ENCODE measurements at places on chromosomes 6 and 20. TPM values are rescaled to one million over a fixed set of nuclear protein-coding genes. Genes with fewer than 3 reads are reported as not detected.

DNA sequence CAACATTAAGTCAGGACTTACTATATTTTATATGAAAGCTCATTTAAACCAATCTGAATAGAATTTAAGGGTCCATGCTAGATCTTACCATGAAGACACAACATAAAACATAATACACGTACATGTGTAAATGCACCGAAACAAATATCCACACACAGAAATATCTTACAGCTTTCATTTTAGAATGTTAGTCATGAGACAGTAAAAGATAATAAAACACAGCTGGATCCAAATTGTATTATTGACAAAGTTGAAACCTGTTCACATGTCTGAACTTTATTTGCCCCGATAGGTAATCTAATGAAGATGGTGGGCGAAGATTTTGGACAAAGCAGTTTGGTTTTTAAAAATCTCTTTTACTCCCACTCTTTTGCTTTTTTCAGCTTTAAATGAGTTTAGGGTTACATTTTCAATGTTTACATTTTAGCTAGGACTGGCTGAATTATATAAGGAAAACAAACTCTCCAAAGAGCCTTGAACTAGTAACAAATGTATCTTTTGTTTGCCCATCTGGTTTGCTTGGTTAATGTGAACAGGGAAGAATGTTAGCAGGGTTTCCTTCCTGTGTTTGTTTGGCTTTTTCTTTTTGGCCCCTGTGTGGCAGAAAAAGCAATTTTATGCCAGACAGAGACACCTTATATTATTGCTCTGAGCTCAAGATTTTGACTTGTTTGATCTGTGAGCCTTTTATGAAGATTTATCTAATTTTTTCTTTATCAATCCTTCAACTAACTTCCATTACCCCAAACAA lies 5.1 kb upstream of the TMEM181 start:
- H3K27me3 ChIP-seq: no peaks in the 10 kb centered on the region
- H3K4me3 ChIP-seq: no peak overlapping the region
- H3K36me3 ChIP-seq: no peaks in the 10 kb centered on the region
- H3K27ac ChIP-seq: no peak overlapping the region
- no peak for DNase-seq

GRCh38 chr6:96465321-96465903 lies 56.2 kb upstream of the UFL1 start:
- no peak for DNase-seq
- no peaks in the 10 kb centered on the region for H3K4me1 ChIP-seq
- no peaks in the 10 kb centered on the region for H3K36me3 ChIP-seq
- peaks cover 2% of the 10 kb centered on the region for H3K27me3 ChIP-seq
- H3K4me3 ChIP-seq: no peak overlapping the region

DNA sequence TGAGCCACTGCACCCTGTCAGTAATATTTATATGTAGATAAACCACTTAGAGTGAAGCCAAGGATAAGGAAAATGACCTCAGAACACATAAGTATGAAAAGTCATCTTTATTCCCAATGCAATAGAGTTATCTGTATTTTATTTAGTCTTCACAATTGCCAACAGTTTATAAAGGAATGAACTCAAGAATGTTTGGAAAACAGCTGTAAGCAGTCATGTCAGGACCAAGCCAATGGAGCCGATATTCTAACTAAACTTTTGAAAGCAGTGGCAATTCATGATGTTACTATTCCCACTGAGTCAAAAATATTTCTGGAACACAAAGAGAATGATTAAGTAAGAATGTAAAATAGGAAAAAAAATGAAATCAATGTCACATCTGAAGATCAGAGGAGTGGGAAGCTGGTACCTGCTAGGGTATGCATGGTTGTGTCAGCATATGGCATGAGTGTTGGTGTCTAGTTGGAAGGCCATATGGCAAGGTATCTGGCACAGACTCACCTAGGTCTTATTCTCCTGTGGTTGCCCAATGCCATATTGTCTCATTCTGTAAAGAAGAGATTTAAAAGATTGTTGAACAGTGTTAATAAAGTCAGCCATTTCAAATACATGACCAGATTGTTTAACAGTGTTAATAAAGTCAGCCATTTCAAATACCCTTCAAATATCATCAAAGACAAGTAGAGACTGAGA lies 118.2 kb downstream of the ADAT2 start:
- no peaks in the 10 kb centered on the region for H3K27me3 ChIP-seq
- DNase-seq: no peak
- peaks cover 2% of the 10 kb centered on the region for H3K36me3 ChIP-seq

GRCh38 chr20:10798811-10799210 lies 125.0 kb upstream of the JAG1 start:
- no peak for DNase-seq
- H3K27me3 ChIP-seq: no peaks in the 10 kb centered on the region
- H3K4me1 ChIP-seq: no peaks in the 10 kb centered on the region
- no peak overlapping the region for H3K4me3 ChIP-seq
- H3K27ac ChIP-seq: no peak overlapping the region

- no peaks in the 10 kb centered on the region for H3K36me3 ChIP-seq
- peak overlapping the region; percentile 74 for H3K27ac ChIP-seq
- DNase-seq: no peak
- H3K4me3 ChIP-seq: peak overlapping the region; percentile 41
These were observed 246.0 kb upstream of the SPTLC3 start for GRCh38 chr20:12762725-12763124.

GRCh38 chr20:53918020-53918311 lies 152.4 kb downstream of the BCAS1 start:
- no peak overlapping the region for H3K27ac ChIP-seq
- no peak for DNase-seq
- no peak overlapping the region for H3K4me3 ChIP-seq
- no peaks in the 10 kb centered on the region for H3K27me3 ChIP-seq

- H3K4me3 ChIP-seq: no peak overlapping the region
- H3K36me3 ChIP-seq: peaks cover 14% of the 10 kb centered on the region
- no peak overlapping the region for H3K27ac ChIP-seq
- H3K27me3 ChIP-seq: no peaks in the 10 kb centered on the region
- no peak for DNase-seq
These were observed 29.3 kb downstream of the DNAAF9 start for GRCh38 chr20:3378138-3378537.

- DNase-seq: peak; percentile 72
- H3K4me1 ChIP-seq: no peaks in the 10 kb centered on the region
- no peaks in the 10 kb centered on the region for H3K27me3 ChIP-seq
- H3K27ac ChIP-seq: no peak overlapping the region
- H3K4me3 ChIP-seq: peak overlapping the region; percentile 99
- no peaks in the 10 kb centered on the region for H3K36me3 ChIP-seq
These were observed 717 bp downstream of the MRPL14 start for GRCh38 chr6:44126320-44127149.

DNA sequence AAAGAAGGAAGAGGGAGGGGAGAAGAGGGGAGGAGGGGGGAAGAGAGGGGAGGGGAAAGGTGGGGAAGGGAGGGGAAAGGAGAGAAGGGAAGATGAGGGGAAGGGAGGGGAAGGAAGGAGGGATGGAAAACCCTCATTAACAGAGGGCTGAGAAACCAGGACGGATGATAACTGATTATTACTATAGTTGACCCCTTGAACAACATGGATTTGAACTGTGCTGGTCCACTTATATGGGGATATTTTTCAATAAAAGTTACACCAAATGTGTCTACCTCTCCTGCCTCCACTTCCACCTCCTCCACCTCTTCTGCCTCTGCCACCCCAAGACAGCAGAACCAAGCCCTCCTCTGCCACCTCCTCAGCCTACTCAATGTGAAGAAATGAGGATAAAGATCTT lies 184.1 kb upstream of the ARID1B start:
- H3K27ac ChIP-seq: no peak overlapping the region
- no peaks in the 10 kb centered on the region for H3K27me3 ChIP-seq
- no peak overlapping the region for H3K4me3 ChIP-seq
- no peaks in the 10 kb centered on the region for H3K4me1 ChIP-seq

GRCh38 chr6:20269181-20269580 lies 56.9 kb upstream of the MBOAT1 start:
- no peaks in the 10 kb centered on the region for H3K27me3 ChIP-seq
- H3K27ac ChIP-seq: no peak overlapping the region
- H3K36me3 ChIP-seq: no peaks in the 10 kb centered on the region
- no peak overlapping the region for H3K4me3 ChIP-seq
- no peak for DNase-seq
- H3K4me1 ChIP-seq: no peaks in the 10 kb centered on the region

GRCh38 chr6:29641430-29642148 lies 8.6 kb upstream of the GABBR1 start:
- no peaks in the 10 kb centered on the region for H3K36me3 ChIP-seq
- H3K4me3 ChIP-seq: no peak overlapping the region
- DNase-seq: no peak
- H3K4me1 ChIP-seq: no peaks in the 10 kb centered on the region
- H3K27ac ChIP-seq: no peak overlapping the region

DNA sequence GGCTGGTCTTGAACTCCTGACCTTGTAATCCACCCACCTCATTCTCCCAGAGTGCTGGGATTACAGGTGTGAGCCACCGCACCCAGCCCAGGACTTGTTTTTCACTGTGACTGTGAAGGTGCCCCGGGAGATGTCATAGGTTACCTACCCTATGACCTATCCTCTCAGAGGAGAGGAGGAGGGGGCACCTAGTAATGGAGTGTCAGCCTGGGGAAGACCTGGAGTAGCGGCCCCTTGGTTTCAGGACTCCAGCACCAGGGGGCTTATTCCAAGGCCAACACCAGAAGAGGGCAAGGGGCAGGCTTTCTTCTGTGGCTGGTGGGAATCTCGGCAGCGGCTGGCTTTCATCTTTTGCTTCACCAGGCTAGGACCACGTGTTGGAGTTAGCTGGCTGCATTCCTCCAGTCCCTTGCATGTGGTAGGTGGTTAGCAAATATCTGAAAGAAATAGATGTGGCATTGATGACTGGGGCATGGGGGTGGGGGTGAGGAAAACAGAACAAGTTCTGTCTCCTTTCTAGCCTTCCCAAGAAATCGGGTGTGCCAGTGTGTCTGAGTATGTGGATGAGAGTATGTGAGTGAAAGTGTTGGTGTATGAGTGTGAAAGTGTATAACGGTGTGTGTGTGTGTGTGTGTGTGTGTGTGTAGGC lies 7.9 kb upstream of the ITPR3 start:
- no peak overlapping the region for H3K4me3 ChIP-seq
- no peaks in the 10 kb centered on the region for H3K4me1 ChIP-seq
- H3K27ac ChIP-seq: no peak overlapping the region
- no peaks in the 10 kb centered on the region for H3K36me3 ChIP-seq
- H3K27me3 ChIP-seq: no peaks in the 10 kb centered on the region

DNA sequence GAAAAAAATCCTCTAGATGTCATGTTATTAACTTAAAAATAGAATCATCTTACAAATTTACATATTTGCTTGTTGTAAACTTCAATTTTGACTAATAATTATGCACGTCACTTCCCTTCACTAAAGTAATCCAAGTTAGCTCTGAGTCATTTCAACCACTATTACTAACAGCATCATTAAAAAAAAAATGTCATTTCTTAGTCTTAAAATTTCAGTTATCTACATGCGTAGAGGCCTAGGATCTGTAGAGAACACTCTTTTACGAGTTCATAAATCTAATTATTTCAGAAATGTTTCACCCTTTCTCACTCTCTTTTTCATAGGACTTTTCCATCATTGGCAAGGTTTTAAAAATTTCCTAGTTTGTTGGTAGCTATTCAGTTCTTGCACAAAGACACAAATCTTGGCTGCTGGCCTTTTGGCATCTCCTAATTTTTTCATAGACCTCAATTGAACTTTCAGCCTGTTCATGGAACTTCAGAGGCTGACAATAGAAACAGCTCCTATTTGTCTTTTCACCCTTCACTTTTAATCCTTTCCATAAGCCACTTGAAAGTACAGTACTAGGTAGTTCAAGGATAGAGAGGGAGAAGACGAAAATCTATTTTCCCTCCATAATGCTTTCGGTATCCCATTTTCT lies 61.5 kb downstream of the OGFRL1 start:
- H3K36me3 ChIP-seq: no peaks in the 10 kb centered on the region
- H3K27ac ChIP-seq: no peak overlapping the region
- no peak overlapping the region for H3K4me3 ChIP-seq
- no peak for DNase-seq

DNA sequence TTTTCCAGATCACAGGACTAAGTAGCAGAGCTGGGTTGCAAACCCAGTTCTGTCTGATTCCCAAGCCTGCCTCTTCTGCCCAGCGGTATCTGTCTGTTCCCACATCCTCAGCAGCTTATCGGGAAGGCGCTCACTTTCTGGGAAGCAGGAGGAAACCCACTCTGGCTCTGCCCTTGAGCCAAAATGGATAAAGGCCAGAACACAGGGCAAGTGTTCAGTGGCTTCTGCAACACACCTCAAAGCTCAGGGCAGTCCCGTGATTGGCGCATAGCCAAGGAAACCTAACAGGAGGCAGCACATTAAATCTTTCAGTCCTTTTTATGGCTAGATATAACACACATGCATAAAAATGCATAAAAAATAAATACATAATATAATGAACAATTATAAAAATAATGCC lies 262.2 kb downstream of the NRN1 start:
- no peak overlapping the region for H3K27ac ChIP-seq
- DNase-seq: no peak
- H3K36me3 ChIP-seq: no peaks in the 10 kb centered on the region
- no peaks in the 10 kb centered on the region for H3K4me1 ChIP-seq
- no peaks in the 10 kb centered on the region for H3K27me3 ChIP-seq
- no peak overlapping the region for H3K4me3 ChIP-seq

DNA sequence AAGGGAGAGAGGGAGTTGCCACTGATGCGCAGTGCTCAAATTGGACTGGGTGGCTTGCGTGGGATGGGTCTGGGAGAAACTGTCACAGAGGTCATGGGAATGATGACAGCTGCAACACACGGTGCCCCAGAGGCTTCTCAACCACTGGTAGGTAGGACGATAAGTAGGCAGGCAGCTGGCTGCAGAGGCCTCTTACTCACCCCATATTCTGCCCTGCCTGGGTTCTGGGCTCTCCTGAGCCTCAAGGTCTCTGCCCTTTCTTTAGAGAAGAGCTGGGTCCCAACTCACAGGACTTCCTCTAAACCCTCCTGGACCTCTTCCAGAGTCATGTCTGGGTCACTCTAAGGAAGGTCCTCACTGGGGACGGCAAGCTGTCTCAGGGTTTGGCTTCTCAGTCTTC lies 37.2 kb upstream of the RNF24 start:
- no peaks in the 10 kb centered on the region for H3K27me3 ChIP-seq
- H3K4me1 ChIP-seq: no peaks in the 10 kb centered on the region
- peak overlapping the region; percentile 69 for H3K27ac ChIP-seq

DNA sequence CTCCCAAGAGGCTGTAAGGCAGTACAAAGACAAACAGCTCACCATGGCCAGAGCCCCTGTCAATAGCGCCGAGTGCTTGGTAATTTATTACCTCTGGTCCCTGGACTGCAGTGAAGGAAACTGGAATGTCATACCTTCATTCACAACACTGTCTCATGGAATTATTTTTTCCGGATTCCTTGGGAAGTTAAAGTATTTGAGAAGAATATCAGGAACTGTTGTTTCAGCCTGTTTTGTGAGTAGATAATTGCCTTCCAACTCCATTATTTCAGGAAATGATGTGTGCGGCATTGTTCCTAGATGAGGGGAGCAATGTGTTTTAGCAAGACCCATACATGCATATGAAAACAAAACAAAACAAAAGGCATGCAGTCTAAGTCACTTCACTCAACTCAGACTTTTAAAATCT lies 64.0 kb downstream of the BLOC1S5 start:
- H3K4me3 ChIP-seq: no peak overlapping the region
- H3K27me3 ChIP-seq: no peaks in the 10 kb centered on the region
- no peak for DNase-seq

- no peak overlapping the region for H3K4me3 ChIP-seq
- H3K27me3 ChIP-seq: no peaks in the 10 kb centered on the region
- no peak overlapping the region for H3K27ac ChIP-seq
- no peak for DNase-seq
- peaks cover 6% of the 10 kb centered on the region for H3K4me1 ChIP-seq
These were observed 175.9 kb downstream of the ARID1B start for GRCh38 chr6:156953127-156953478.

Gene COL12A1
- total RNA-seq: 150 TPM

Gene SH3BGRL2
- 23.5 TPM for total RNA-seq

Gene ZDHHC14
- 17.8 TPM for total RNA-seq

Gene MEA1
- total RNA-seq: 44.5 TPM

Gene CD109
- 29.8 TPM for total RNA-seq

Gene MAK
- total RNA-seq: 0.12 TPM

Gene SDHAF4
- total RNA-seq: 7.9 TPM

Gene AVP
- not detected for total RNA-seq

Gene POU5F1
- total RNA-seq: 2.2 TPM

All from aorta (tissue), 5 donors.